ENCODE measurements at places on chromosomes 12 and 14.

DNA sequence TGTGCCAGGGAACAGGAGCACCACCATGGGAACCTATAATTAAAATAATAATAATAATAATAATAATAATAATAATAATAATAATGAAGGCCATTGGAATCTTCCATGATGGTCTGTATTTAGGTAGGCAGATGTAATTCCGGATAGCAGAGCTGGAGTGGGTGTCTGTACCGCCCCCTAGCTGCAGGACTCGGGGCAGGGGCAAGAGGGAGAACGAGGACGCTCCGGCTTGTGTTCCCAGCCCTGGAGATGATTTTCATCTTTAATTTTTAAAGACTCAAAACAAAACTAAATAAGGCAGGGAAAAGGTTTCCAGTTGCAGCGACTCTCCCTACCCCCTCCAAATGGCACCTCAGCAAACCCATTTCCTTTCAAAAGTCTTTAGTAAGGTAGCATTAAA lies 501.1 kb downstream of the VRK1 start:
- DNase-seq: no peak

- no peak for DNase-seq
These were observed 942.7 kb upstream of the MDGA2 start for GRCh38 chr14:48618057-48618456.

- DNase-seq: no peak
These were observed 21.4 kb upstream of the TMEM106C start for GRCh38 chr12:47941871-47942613.

DNA sequence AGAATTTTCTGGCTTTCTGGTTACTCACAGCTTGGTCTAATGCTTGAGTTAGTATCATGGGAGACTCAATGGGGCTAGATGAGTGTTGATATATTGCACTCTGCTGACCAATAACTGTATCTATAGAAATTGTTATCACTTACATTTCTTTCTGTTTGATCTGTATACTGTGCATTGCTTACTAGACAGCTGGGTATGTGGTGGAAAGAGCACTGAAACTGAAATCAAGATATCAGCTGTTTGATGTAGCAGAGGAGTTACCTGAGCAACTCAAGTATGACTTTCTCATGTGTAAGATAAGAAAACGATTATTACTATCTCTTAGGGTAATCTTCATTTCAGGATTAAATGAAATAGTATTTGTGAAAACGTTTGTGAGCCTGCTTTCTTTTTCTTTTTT lies 183.0 kb downstream of the SLC15A5 start:
- DNase-seq: no peak

GRCh38 chr14:65360144-65360784 lies 52.3 kb upstream of the FUT8 start:
- no peak for DNase-seq

DNA sequence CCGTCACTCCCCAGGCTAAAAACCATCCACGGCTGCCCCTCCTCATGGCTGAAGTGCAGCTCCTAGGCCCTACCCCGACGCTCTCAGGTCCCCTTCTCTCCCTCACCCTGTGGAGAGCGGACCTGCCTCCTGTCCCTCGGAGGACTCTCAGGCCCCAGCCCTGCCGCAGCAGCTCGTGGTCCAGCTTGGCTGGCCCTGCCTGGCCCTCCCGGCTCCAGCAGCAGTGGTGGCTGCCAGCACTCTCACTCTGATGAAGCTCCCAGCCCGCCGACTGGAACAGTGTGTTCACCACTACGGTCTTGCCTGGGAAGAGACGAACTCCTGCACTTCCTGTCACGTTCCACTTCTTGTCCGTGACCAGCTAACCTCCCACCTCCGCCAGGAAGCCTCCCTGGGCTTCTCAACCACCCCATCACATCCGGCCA lies 11.1 kb downstream of the BAG5 start:
- no peak for DNase-seq

GRCh38 chr14:84482256-84483071 lies 1047.5 kb upstream of the FLRT2 start:
- DNase-seq: no peak

GRCh38 chr14:101836135-101836534 lies 74.6 kb downstream of the PPP2R5C start:
- DNase-seq: no peak

- DNase-seq: no peak
These were observed 65.1 kb downstream of the GALNT16 start for GRCh38 chr14:69325086-69325485.

GRCh38 chr14:71328183-71328582 lies 420.9 kb downstream of the PCNX1 start:
- DNase-seq: no peak

DNA sequence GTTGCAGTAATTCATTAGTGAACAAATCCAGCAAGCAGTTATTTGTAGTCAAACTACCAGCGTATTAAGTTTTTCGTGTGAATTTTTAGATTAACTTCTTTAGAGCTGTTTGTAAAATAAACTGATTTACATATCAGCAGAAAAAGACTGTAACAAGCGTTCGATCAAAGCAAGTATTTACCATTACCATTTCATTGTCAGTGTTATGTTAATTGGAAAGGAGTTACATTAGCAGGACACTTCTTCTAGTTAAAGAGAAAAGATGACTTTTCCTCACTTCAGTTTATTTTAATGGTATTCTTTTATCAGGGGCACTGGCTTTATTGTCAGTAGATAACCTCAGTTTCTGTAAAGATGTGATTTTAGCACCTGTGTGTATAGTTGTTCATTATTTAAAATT lies 151.1 kb upstream of the AEBP2 start:
- DNase-seq: no peak

- no peak for DNase-seq
These were observed 56.9 kb upstream of the PIWIL1 start for GRCh38 chr12:130280742-130281141.
